ENCODE measurements at places on chromosomes 11 and 22. TPM values are rescaled to one million over a fixed set of nuclear protein-coding genes. Genes with fewer than 3 reads are reported as not detected.

The NEAT1 gene
- 23.1 TPM for total RNA-seq

The POU2AF2 gene
- total RNA-seq = not detected

The ACR gene
- not detected for total RNA-seq

The PNPLA5 gene
- not detected for total RNA-seq

The CCDC188 gene
- total RNA-seq = not detected

The SCUBE1 gene
- not detected for total RNA-seq
